ENCODE measurements at places on chromosomes 5 and 9.

DNA sequence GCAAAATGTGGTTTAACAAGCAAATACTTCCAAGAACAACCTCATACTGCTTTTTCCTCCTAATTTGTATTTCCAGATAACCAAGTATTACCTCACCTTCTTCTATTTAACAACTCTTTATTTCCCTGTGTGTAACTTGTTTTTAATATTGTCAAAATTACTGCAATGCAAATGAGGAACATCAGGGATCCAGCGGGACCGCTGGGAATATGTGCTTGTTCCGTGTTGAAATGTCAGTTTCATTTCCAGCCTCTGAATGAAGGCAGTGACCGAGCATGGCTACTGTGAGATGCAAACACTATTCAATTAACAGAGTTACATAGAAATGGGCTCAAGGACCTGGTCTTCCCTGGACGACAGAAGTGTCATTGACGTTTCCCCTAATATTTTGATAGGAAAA lies 110.8 kb upstream of the CTSL start:
- no peak for DNase-seq

DNA sequence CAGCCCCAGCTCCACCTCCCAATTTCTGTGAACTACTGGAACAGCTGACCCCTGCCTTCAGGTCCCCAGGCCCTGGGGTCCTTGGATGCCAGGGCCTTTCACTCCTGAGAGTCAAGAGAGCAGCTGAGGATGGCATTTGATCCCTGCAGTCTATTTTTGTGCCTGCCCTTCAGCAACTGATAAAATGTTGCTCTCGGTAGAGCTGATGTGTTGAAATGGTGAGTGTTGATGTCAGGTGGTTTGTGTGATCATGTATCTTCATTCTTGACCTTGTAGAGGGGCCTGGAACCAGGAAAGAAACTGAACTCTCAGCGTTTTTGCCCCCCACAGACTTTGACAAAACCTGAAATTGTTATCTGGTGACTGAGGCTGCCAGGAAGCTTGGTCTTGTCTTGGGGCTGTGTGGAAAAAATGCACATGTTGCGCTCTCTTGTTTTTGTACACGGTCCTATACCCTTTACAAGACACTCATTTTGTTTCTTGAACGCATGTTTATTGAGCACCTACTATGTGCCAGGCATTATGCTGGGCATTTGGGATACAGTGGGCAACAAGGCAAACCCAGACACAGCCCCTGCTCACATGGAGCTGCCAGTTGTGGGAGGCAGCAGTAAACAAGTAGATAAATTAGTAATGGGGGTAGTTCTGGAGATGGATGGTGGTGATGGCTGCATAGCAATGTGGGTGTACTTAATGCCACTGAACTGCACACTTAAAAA lies 78.3 kb downstream of the PPARGC1B start:
- no peak for DNase-seq

DNA sequence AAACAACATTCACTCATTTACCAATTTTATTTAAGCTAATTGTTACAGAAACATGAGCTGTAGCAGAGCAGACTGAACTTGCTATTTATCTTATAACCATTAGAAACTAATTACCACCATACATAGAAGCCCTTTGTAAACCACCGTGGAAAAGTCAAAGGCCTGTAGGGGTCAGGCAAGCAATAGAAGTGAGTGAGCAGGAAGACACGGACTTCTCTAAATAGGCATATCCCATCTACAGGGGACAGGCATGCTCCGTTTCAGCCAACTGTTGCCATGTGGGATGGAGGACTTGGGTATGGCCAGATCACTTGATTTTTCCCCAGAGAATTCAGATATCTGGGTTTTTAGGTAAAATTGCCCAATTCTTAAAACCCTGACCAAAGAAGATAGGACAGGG lies 44.8 kb downstream of the PRRC1 start:
- peak; percentile 53 for DNase-seq

GRCh38 chr9:98240475-98240874 lies 15.0 kb downstream of the TBC1D2 start:
- no peak for DNase-seq

GRCh38 chr5:120465436-120465961 lies 1.4 kb downstream of the PRR16 start:
- no peak for DNase-seq

DNA sequence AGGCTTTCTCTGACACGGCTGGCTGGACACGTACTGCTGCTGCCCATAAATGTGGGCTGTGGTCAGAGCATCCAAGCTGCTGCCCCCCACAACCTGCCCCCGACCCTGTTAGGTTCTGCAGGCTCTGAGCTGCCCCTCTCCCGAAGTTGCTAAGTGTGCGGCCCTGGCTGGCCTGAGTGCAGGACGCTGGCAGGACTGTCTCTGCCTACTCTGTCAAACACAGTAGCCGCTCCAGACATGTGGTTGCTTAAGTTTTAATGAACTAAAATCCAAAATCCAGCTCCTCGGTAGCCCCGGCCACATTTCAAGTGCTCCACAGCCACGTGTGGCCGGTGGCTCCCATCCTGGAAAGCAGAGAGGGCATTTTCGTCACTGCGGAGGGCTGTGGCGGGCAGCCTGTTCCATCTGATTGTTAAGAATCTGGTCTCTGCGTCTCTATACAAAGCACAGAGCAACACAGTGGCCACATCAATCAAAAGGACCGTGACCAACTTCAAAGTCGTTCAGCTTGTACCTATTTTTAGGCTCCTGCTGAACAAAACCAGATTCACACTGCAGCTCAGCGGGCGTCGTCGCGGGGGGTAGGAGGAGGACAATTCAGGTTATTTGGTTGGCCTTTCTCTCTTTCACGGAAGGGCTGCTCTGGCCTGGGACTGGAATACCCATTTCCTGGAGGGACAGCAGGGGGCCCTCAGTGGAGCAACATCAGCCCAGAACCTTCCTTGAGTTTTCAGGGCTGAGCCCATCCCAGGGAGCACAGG lies 68.9 kb downstream of the PTCH1 start:
- no peak for DNase-seq
